ENCODE measurements at places on chromosomes 2 and 18.

DNA sequence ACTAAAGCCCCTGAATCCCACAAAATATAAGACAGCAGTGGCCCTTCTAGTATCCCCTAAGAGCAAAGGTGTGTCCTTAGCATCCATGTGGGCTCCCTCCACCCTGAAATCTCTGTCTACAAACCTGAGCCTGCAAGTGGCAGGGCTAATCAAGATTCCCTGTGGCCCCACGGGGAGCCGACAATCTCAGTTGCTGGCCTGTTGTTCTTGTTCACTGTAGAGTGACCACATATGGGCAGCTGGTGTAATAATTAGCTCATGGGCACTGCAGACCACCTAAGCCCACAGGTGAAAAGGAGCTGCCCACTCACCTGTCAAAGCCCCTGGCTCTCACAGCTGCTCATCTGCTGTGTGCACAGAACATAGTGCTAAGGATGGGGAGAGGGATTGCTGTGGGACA is 102.3 kb downstream of the MRO start:
- no peak for DNase-seq

- no peak for DNase-seq
These were observed 100.8 kb upstream of the TANK start for GRCh38 chr2:161059388-161059787.

- DNase-seq, result no peak
These were observed 903 bp downstream of the KCNG3 start for GRCh38 chr2:42492691-42493467.

- peak; percentile 19 for DNase-seq
These were observed 232.8 kb downstream of the PIK3C3 start for GRCh38 chr18:42187611-42188380.

DNA sequence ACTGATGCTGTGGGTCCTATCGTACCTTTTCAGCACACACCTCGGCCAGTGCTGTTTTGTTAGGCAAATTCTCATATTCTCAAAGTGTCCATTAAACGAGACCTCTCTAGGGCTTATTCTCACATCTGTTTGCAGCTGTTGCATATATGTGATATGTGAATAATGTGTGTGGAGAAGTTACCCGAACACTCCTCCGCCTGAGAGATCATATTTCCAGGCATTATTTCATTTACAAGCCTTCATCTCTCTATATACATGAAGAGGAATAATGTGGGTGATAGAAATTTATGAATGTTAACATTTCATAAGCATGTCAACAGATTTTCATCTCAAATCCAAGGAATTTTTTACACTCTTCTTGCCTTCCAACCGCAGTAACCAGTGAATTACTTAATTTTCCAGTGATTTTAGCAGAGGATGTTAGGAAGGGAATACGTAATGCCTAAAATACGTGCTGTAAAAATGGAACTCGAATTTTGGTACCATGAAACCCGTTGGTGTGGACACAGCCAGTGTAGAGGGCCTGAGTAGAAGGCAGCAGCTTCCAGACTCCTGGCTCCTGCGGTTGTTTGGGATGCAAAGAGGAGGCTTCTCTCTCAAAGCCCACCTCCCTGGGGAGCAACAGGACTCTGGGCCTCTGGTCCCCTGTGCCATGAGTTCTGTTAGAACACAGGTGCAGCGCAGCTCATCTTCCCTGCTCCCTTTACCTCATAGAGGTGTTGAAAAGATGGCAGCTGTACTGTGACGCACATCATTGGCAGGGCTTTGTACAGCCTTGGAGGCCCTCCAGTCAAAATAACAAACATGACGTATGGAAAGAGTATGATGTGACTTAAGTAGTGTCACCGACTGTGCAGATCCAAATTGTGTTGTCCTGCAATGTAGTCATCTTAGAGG is 280.1 kb downstream of the NEDD4L start:
- peak; percentile 30 for DNase-seq

DNA sequence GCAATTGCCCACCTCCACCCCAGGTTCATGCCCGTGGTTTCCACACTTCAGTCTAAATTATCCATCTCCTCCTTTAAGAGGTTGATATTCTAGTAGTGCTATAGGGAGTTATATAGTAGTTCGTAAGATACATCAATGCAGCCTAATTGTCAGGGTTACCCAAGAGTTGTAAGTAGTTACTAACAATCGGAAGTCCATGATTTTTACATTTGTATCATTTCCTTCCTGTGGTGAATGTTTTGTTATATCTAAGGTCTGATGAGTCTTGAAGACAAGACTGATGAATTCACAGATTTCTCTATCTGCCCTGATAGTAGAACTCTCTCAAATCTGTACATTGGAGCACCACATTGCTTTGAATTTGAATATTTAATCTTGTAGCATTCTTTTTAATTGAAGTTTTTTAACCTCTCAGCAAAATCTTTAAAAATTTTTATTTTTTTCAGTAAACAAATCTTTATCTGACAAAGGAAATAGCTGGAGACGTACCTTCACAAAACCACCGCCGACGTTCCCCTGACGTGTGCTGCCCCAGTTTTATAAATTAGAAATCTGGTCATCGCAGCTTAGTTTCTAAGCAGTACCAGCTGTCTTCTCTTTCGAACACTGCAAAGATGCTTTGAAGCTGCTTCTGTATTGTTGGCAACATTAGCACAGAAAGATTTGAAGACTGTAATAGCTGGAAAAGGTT is 264.5 kb downstream of the SOCS6 start:
- DNase-seq, result no peak

GRCh38 chr2:40213619-40214018 is 238.3 kb downstream of the SLC8A1 start:
- DNase-seq, result no peak

GRCh38 chr2:102449370-102449974 is 23.6 kb upstream of the SLC9A4 start:
- peak; percentile 21 for DNase-seq

DNA sequence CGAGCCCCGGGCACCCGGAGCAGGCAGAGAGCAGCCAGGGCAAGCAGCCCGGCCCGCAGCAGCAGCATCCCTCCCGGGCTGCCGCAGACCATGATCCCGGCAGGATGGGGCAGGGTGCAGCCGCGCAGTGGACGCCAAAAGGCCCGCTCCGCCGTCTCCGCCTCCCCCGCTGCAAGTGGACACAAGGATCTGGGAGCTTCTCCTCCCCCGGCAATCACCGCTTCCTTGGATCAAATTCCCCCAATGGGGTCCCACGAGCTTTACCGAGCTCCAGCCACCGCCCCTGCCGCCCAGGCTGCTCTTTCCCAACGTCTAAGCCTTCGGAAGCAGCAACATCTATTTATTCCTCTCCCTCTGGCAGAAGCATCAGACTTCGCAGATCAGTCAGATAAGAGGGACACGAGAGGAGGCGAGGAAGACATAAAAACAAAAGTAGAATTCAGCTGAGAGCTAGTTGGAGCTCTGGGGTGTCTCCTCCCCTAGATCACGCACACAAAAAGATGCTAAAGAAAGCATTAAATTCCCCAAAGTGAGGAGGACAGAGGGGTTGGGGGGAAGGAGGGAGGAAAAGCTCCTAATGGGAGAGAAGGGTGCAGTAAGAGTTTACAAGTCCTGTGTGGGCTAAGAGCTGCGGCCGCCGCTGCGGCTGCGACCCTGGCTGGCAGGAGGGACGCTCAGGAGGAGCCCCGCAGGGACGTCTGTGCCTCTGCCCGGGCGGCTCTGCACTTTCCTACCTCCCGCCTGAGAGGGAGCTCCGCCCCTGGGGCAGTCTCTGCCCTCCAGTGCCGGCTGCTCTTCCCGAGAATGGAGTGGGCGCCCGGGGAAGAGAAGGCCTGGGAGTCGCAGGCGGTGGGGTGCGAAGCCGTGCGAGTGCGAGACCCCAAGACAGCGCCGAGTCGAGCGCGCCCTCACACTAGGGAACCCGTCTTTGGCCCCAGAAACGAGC is at the start of gene FRZB:
TSS of gene FRZB (minus strand) at position 177 of the 946 bp plus-strand sequence. CDS start at position 92, 85 bp downstream.
- DNase-seq, result peak; percentile 70

DNA sequence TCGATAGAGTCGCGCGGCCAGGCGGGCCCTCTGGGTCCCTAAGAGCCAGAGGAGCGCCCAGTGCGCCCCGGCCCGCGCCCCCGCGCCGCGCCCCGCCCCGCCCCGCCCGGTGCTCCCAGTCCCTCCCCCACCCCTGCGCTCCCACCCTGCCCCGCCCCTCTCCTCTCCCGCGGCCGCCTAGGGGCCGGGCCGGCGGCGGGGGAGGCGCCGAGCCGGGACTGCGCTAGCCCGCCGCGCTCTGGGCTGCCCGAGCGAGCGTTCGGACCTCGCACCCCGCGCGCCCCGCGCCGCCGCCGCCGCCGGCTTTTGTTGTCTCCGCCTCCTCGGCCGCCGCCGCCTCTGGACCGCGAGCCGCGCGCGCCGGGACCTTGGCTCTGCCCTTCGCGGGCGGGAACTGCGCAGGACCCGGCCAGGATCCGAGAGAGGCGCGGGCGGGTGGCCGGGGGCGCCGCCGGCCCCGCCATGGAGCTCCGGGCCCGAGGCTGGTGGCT is at the start of gene GPC1:
TSS of gene GPC1 (plus strand) at position 207 of the 491 bp plus-strand sequence. CDS start at position 463, 256 bp downstream.
- DNase-seq, result peak; percentile 85

DNA sequence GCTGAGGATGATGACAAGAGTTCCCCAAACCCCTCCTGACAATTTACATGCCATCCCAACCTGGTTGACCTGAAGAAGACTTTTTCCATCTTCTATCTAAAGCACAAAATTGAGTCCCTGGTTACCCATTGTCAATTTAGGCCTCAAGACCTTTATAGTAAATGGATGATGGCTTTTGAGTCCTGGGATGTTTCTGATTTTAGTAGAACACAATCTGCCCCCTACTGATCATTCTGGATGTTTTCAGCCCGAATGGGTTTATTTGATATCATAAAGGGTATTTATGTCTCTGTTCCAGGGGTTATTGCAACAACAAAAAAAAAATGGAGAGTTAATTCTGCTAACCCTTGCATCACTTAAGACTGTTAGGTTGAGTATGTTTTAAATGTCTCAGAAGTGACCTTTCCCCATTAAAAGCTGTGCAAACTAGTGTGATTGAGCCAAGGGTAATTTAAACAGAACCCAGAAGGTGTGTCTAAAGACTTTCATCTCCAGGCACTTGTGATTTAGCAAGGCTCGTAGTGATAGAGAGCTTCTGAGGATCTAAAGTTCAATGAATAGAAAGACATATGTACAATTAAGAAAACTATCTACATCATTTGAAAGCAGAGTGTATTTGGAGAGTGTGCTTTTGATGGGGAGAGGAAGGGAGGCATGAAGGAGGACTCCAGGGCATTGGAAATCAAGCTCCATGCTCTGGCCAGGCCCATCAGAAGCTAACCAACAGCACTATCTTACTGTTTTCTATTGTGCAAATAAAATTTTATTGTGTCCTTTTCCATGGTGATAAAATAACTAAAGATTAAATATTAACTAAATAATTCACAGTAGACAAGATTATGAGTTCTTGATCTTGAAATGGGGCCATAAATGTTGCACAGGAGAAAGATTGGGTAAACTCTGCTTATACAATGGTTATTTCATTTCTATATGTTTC is 96.6 kb upstream of the NOSTRIN start:
- DNase-seq, result peak; percentile 31

DNA sequence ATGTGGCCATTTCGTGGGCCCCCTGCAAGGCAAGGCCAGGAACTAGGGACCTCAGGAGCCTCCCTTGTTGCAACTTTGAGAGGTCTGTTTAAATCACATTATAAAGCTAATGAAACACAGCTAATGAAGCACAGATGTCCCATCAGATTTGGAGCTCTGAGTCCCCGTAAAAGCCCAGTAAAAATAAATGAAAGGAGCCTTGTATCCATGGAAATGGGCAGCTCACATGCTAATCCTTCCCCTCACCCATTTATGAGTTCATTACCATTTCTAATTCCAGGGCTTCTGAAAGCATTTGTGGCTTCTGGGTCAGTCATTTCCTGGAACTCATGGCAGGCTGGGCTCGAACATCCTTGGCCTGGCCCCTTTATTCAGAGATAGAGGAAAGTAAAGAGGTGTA is 274.8 kb downstream of the SS18 start:
- peak; percentile 77 for DNase-seq

GRCh38 chr18:183769-184168 is 25.4 kb downstream of the USP14 start:
- DNase-seq, result peak; percentile 3

DNA sequence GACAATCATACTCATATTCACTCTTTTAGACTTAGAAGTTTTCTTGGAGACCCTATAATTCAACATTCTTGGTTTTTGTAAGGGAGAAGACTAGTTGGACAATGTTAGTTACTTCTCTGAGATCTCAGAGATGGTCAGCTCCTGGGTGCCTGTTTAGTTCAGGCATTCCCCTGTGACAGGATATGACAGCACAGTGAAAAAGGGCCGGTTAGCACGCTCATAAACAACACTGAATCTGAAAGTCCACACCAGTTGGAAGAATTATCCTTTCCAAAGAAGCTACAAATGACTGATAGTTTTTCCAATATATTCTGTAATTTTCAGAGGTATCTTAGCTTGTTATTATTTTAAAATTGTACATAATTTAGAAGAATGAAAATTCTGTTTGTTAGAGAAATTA is 75.7 kb downstream of the ADAM23 start:
- DNase-seq, result no peak

- no peak for DNase-seq
These were observed 194.3 kb upstream of the ERBB4 start for GRCh38 chr2:212732860-212733259.

GRCh38 chr2:203340791-203341487 is 12.7 kb downstream of the ABI2 start:
- peak; percentile 59 for DNase-seq

DNA sequence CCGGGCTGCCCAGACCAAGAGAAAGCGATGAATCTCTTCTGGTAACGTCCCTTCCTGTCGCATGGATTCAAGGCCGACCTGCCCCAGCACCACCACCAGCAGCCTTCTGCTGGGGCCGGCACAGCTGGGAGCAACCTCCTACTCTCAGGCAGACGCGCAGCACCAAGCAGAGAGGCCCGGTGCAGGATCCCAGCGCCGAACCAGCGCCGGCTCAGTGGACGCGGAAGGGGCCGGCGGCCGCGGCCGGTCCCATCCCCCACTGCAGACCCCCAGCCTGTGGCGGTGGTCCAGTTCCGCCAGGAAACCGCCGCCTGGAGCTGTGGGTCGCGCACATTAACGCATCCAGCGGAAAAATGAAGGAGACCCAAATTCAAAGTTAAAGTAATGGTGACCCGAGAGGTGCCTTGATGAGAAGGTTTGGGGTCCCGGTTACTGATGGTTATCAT is 525 bp upstream of the MAL start:
- DNase-seq, result no peak

- peak; percentile 36 for DNase-seq
These were observed 57.7 kb downstream of the ODC1 start for GRCh38 chr2:10390369-10390801.

- DNase-seq, result no peak
These were observed 3.5 kb downstream of the EFHD1 start for GRCh38 chr2:232636788-232637420.

Data from fibroblast of skin of right biceps (primary cell).